A549 treated with CORT108297 at 1 μM for 4 hours (cell line): ENCODE measurements at places on chromosomes 6 and 20. TPM values are rescaled to one million over a fixed set of nuclear protein-coding genes. Genes with fewer than 3 reads are reported as not detected.

Gene TDRD6
- total RNA-seq: not detected in 5 replicates

Gene MMUT
- total RNA-seq: 4.7 to 7.7 TPM (median 5.8 TPM) in 5 replicates

Gene CRISP2
- total RNA-seq: not detected in 5 replicates

Gene POM121L2
- 0.02 to 0.04 TPM in 2 of 5 replicates, not detected in the others for total RNA-seq

Gene CLDN20
- total RNA-seq: not detected in 5 replicates

Gene PCSK2
- not detected in 5 replicates for total RNA-seq

Gene MOG
- not detected in 5 replicates for total RNA-seq

Gene KCNS1
- total RNA-seq: not detected in 5 replicates

Gene NECAB3
- total RNA-seq: 11.1 to 15.5 TPM (median 14.1 TPM) in 5 replicates

Gene PSORS1C2
- not detected in 5 replicates for total RNA-seq

Gene BCAS1
- total RNA-seq: 0.45 to 0.65 TPM (median 0.60 TPM) in 5 replicates

Gene MCUR1
- total RNA-seq: 8.8 to 15.5 TPM (median 13.9 TPM) in 5 replicates

Gene AIF1
- total RNA-seq: not detected in 5 replicates
